A673 (cell line): ENCODE measurements at places on chromosomes 7 and 10.

- DNase-seq = no peak
Measured at GRCh38 chr7:111787099-111787498, 224.8 kb upstream of the IMMP2L start.

DNA sequence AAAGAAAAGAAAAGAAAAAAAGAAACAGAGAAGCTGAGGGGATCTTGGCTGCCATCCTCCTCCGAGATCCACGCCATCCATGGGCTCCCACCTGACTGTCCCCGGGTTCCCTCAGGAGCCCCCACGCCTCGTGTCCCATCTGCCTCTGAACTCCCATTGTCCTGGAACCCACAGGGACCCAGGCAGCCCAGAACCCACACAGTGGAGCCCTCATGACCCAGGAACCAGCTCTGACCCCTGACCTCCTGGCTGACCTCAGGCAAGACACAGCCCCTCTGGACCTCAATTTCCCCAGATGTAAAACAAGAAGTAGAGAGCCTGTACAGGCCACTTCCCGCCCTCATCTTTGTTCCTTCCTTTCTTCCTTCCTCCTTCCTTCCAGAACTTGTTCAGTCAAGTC, 40.4 kb downstream of the RASGEF1A start:
- DNase-seq = no peak

GRCh38 chr7:100169147-100169850, 882 bp upstream of the GAL3ST4 start:
- no peak for DNase-seq

DNA sequence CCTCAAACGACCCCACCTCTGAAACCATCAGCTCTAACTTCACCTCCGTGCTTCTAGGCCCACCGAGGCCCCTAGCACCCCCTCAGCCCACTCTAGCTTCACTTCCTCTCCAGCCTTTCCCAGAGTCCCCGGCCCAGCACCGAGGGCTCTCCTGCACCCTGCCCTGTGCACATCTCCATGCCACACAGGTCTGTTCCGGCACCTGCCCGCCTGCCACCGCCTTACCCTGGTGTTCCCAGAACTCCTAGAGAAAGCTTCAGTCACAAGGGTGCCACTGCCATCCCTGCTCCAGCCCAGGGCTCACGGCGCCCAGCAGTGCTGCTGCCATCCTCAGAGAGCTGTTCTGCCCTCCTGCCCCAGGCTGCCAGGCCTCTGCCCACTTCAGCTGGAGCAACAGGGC, 61.3 kb upstream of the INSIG1 start:
- no peak for DNase-seq

DNA sequence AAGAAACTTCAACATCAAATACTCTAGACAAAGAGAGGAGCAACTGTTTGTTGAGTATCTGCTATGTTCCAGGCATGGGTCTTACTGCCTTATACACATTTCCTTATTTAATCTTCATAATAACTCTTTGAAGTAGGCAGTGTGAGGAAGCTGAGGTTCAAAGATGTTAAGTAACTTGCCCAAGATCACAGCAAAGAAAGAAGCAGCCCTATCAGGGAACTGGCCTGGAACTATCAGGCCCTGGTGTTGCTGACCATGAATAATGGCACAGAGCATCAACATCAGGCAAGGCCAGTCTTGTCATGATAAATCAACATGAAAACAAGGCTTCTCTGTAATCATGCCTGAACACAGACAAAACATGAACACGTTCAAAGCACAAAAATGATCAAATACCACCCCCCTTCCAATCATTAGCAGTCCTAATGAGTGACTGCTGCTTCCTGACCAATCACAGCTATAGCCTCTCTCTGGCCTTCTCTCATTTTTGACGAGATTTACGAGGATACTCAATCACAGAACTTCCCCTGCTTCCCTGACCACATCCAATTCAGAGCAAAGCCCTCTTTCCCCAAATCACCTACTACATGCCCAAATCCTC, 2.3 kb downstream of the GSDME start:
- no peak for DNase-seq

DNA sequence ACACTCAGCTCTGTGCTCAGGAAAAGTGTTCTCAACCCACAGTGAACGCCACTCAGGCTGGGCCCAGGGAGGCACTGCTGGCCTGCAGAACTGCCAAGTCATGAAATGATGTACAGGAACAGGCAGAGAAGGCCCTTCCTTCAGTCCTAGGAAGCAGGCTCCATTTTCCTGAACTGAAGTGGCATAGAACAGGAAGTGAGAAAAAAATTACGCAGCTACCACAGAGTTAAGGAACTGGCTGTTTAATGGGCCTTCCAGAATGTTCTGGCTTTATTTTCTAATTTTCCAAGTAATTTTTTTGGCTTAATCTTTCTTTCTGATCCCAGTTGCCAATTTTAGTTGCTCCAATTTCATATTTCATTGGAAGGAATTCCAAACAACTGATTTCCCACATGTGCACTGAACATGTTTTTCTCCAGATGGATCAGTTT, 39.3 kb downstream of the LRRC18 start:
- DNase-seq = no peak

DNA sequence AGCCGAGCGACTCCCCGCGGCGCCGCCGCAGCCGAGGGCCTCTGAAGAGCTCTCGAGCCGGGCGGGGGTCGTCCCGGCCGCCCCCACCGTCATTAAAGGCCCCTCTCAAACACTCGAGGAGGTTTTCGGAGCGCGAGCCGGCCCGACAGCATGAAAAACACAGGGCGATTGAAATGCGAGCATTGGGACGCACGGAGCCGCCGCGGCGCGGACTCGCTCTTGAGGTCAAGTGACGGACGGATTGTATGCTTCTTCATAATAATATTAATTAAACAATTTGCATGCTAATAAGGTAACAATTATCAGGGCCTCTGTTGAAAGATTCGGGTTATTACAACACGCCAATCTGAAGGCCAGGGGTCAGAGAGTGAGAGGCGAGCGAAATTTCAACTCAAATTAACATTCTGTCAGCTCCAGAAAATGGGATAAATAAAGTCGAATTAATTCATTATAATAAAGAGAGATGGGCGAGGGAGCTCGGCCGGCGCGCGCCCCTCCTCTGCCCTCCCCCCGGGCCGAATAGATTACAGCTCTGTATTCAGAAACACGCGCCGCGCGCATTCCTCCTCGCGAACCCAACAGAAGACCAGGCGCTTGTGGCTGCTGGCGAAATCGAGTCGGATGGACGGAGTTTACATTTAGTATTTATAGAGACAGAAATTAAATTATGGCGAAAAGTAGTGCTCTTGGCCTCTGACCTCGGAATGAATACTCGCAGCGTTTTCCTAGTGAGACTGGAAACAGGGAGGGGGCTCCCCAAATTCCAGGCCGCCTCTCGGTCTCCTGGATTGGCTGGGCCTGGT, 2.1 kb upstream of the UNCX start:
- no peak for DNase-seq

GRCh38 chr7:132004529-132004928, 448.1 kb upstream of the PODXL start:
- peak; percentile 55 for DNase-seq

GRCh38 chr7:45130910-45131309, 19.4 kb upstream of the TBRG4 start:
- no peak for DNase-seq

DNA sequence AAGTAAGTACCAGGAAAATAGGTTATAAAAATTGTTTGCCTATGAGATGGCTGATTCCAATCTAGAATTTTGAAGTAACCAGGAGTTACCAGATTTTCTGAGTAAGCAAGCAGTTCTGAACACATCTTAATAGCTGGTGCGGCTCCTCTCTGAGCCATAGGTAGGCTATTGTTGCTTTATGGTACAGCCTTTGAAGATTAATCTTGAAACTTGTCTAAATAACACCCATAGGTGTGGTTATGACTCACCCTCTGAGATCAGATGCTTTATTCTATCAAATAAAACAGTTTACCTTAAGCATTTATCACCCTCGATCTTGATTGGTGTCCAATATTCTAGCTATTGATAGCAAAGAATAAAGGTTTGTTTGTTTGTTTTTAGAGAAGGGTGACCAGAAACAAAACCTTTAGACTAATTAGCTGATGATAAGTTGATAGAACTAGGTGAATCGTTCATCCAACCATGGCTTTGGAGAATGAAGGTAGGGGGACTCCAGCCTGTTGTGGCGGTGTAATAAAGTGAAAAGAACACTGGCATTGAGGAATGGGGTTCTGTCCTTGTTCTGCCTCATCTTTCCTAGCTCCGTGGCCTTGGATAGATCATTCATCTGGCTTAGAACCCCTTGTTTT, 72.2 kb downstream of the VTI1A start:
- no peak for DNase-seq

DNA sequence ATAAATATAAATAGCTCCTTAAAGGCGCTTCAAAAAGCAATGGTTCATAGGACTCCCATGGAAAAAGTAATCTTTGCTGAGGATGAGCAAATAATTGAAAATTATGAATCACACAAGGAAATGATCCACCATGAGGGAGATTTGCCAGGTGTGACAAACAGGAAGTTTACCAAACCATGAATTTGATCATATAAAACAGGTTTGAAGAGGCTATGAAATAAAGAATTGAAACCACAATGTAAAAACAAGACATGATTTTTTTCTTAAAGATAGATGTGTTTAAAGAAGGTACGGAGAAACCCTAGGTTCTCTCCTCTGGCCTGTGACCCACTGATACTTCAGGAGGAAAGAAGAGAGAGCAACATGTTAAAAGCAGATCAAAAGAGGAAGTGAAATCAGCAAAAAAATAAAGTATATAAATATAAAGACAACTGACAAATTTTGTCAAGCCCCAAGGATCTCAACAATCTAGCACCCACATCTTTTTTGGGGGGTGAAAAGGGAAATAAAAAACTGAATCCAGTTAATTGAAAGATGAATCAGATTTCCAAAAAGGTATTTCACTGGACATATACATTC, 111.3 kb upstream of the ASAH2 start:
- no peak for DNase-seq

- DNase-seq = no peak
Measured at GRCh38 chr7:144842377-144842851, 6.6 kb upstream of the TPK1 start.

DNA sequence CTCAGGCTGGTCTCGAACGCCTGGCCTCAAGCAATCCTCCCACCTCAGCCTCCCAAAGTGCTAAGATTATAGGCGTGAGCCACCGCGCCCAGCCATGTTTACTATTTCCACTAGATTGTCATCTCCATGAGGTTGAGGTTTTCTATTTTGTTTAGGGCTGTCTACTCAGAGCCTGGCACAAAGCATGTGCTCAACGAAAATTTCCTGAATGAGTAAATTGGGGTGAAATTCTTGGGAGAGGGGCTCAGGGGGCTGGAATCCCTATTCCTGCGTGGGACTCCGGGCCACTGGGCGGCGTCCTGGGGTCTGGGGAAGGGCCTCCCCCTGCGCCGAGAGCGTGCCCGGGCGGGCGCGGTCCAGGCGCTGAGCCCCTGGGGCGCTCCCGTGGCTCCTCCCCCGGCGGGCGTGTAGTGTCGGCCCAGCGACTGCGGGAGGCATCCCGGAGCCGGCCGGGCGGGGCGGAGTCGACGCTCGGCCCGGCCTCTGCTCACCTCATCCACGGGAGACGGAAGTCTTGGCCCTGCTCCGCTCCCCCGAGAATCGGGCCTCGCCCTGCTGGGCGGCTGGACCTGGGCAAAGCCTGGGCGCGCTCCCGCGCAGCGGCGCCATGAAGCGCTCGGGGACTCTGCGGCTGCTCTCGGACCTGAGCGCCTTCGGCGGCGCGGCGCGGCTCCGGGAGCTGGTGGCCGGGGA, at the start of gene HPS6:
Gene HPS6, plus strand, starts transcription at position 482 of the 693 bp plus-strand sequence. Its CDS starts 126 bp downstream, at position 608.
- peak; percentile 91 for DNase-seq

GRCh38 chr10:1632141-1632540, 105.2 kb downstream of the ADARB2 start:
- DNase-seq = no peak

GRCh38 chr10:133511408-133511807, 15.8 kb upstream of the CYP2E1 start:
- DNase-seq = no peak

- DNase-seq = no peak
Measured at GRCh38 chr10:3605882-3606281, 179.1 kb downstream of the KLF6 start.

- DNase-seq = peak; percentile 84
Measured at GRCh38 chr10:110076559-110077318, 69.0 kb downstream of the ADD3 start.

DNA sequence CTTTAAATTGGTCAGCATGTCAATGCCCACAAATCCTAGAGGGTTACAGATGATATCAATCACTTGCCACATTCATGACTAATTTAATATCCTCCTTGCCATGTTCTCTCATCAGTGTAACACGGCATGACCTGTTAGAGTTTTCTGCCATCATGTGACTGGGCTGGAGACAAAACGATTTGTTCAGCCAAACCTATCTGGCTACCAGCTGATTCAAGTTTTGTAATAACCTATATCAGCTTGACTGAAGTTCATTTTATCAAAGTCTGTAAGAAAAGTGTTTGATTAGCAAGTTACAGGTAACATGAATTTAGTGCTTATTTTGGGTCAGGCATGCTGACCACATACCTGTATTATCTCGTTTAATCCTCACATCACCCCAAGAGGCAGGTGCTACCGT, 25.7 kb downstream of the NEUROD6 start:
- DNase-seq = no peak

- DNase-seq = no peak
Measured at GRCh38 chr7:96199421-96199820, 122.5 kb downstream of the SLC25A13 start.

GRCh38 chr10:61923210-61923949, 21.9 kb downstream of the ARID5B start:
- no peak for DNase-seq

DNA sequence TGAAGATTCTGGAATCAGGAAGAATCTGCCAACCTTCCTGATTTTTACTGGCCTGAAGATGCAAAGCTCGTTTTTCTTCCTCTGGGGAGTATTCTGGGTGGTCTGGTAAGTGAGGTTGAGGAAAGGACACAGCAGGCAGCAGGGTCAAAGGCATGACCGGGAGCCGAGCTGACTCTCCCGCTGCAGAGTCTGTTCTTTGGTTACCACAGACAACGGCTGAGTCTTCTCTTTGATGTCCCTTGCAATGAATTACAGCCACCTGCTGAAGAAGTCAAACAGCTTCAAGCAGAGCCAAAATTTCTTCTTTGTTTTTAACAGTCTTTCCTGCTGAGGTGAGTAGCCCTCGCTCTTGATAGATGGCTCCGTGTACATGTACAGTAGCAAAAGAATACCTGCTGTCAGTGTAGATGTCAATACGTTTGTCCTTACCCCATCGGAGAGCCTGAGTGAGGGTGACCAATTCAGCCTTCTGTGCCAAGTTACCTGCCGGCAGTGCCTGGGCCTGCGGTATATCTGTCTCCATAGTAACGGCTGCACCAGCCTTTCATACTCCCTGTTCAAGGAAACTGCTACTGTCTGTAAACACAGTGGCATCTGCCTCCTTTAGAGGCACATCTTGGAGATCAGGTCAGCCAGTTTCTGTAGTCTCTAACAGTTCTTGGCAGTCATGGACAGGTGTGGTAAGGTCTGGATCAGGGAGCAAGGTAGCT, 76.4 kb downstream of the PRR15 start:
- no peak for DNase-seq

GRCh38 chr10:120521880-120522279, 64.9 kb downstream of the PLPP4 start:
- no peak for DNase-seq

GRCh38 chr10:132508581-132509443, 28.8 kb upstream of the INPP5A start:
- DNase-seq = no peak
